Right lung (tissue), 10 donors: ENCODE measurements at places on chromosomes 4 and X. TPM values are rescaled to one million over a fixed set of nuclear protein-coding genes. Genes with fewer than 3 reads are reported as not detected.
A peak's percentile ranks its signal among the peaks of the same experiment; 100 is the strongest.

DNA sequence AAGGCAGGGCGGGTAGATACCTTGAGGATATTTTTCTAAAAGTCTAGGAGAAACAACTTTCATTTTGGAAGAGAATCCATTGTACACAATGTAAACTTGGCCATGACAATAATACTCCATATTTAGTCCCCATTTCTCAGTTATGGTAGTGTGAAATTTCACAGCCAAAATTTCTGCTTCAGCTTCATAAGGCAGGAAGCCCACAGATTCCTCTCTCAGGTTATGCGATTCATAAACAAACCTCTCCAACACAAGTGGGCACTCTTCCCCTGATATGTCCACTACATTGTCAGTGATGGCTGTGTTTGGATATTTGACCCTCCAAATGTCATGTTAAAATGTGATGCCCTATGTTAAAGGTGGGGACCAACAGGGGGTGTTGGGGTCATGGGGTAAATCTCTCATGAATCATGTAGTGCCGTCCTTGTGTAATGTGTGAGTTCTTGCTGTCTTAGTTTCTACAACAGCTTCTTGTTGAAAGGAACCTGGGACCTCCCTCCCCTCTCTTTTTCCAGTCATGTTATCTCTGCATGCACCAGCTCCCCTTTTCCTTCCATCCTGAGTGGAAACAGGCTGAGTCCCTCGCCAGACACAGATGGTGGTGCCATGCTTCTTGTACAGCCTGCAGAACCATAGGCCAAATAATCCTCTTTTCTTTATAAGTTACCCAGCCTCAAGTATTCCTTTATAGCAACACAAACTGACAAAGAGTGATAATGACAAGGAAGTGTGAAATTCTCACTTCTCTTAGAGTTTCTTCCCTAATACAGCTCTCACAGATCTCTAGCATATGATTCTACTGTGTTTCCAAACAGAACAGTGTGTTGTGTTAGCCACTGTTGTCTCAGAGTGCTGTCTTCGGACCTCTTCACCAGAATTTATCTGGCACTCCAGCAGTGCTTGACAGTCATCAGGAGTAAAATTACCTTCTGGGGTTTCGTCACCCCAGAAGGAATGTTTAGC, 598.4 kb upstream of the GNPDA2 start:
- no peak for DNase-seq

GRCh38 chr4:55553441-55554201, 6.9 kb upstream of the CLOCK start:
- DNase-seq: no peak

GRCh38 chr4:95410387-95410977, 138.3 kb downstream of the UNC5C start:
- DNase-seq: no peak

DNA sequence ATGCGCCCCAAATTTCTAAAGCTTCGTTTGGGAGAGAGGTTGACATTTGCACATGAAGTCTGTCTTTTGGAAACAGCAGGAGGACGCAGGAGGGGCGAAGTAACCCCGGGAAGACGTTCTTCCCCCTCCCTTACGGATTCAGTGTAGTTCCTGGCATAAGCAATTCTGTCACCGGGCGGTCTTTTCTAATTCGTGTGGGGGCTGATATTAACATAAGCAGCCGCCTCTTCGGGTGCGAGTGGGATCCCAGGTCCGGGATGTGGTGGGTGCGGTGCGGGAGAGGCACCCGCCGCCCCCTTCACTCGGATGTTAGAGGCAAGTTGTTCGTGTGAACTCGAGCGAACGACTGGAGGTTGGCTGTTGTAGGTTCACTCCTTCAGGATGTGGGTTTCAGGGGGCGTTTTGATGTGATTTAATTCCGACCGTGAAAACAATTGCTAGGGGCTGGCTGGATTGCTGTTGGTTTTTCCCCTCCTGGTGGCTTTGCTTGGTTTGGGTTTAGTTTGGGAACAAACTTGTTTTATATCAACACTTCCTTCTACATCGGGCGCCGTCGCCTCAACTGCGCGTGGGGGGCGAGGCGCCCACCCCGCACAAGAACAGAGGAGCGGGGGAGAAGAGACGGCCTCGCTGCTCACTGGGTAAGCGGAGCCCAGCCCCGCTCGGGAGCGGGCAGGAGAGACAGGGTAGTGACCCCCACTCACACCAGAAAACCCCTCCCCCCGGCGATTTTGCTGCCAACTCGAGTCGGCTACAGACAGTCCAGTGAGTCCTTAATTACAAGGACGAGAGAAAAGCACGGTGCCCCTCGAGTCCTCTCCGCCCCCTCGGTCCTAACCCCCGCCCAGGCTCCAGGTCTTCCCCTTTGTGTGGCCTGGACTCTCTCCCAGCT, 2.9 kb upstream of the LEF1 start:
- DNase-seq: peak; percentile 32

DNA sequence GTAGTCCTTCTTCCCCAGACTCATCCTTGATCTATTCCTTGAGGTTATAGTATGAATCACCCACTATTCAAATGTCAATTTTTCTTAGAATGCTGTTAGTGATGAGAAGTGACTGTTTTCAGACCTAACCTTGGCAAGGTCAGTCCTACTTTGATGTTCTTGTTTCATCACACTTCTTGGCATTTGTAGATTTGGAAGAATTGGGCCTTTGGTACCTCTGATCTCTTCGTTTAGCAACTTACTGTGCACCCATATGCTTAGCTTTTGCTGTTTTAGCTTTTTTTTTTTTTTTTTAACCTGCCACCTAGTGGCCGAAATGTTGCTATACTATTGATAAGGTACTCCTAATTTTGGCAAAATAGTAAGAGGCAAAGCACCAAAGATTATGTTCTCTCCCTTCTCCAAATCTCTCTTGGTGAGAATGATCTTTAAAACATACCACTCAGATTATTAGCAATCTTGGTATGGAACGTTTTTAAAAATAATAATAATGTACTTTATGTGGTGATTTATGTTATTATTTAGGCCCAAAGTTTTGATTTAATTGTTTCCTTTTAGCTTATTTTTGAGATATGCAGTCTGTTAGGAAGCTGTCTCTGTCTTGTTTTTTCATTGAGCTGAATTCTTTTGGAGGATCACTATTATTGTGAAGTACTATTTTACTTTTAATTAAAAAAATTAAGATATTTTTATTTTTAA, 16.6 kb downstream of the DCK start:
- DNase-seq: peak; percentile 29

GRCh38 chrX:40012868-40013265, 84.9 kb downstream of the BCOR start:
- peak; percentile 34 for DNase-seq

- no peak for DNase-seq
Observed at GRCh38 chr4:844752-845232, 18.9 kb upstream of the CPLX1 start.

DNA sequence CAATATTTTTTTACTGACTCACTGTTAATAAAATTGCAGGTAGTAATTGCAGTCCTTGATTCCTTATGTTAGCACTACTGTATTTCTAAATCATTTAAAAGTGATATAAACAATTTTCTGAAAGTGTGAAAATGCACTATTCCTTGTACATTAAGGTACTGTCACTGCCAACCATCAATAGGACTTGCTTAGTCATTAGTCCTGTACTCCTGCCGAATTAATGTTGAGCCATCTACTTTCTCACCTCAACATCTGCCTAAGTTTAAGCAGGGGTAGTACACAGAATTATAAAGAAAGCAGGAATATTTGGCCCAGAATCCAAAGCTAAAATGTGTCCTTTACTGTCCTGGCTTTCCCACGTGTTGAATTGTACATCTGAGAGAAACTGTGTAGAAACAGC, 87.0 kb upstream of the TRPC3 start:
- no peak for DNase-seq

GRCh38 chr4:123578276-123579029, 181.9 kb downstream of the SPRY1 start:
- DNase-seq: no peak

Gene PPARGC1A
- 3.7 TPM for polyA plus RNA-seq

- no peak for DNase-seq
Observed at GRCh38 chrX:574251-574650, 56.3 kb upstream of the SHOX start.

DNA sequence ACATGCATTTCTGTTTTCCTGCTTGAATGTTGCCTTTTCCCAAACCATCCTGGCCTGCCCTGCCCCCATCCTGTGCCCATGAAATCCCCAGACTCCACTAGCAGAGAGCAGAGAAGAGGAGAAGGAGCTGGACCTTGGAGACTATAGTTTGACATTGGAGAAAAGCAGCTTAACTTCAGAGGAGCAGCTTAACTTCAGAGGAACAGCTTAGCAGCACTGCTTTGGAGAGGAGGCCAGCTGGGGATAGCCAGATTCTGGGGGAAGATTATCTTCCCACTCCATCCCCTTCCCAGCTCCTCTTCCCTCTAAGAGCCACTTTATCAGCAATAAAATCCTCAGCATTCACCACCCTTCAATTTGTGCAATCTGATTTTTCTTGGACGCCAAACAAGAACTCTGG, 443.0 kb downstream of the PCDH10 start:
- no peak for DNase-seq

Gene IGFBP7
- polyA plus RNA-seq: 329 TPM

Gene TKTL1
- polyA plus RNA-seq: 0.28 TPM

Gene CABS1
- polyA plus RNA-seq: not detected

- DNase-seq: peak; percentile 73
Observed at GRCh38 chr4:123631786-123632692, 235.4 kb downstream of the SPRY1 start.

DNA sequence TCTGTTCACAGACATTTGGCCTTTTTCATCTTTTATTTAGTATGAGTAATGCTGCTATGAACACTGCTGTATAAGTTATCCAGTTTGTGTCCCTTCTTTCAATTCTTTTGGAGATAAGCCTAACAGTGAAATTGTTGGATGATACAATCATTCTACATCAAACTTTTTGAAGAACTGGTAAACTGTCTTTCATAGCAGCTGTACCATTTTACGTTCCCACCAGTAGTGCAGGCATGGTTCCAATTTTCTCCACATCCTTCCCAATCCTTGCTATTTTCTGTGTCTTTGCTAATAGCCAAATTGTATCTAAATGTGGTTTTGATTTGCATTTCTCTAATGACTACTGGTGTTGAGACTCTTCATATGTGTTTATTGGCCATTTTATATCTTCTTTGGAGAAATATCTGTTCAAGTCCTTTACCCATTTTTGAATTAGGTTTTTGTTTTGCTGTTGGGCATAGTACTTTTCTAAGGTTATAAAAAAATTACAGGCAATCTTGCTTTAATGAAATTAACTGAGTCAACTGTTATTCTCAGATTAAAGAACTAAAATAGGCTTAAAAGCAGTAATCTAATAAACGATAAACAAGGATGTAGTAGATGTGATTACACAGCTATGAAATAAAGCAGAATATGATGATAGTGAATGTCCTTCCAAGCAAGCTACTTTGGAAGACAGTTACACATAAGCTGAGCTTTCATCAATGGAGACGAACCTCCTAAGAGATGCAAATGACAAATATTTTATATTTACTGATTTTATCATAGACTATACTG, 57.2 kb downstream of the FBXW7 start:
- DNase-seq: no peak

GRCh38 chrX:69522052-69522451, 17.9 kb downstream of the NALF2 start:
- no peak for DNase-seq

Gene CDS1
- polyA plus RNA-seq: 20.2 TPM

Gene GASK1B
- 25.9 TPM for polyA plus RNA-seq

Gene HPGD
- polyA plus RNA-seq: 180 TPM

DNA sequence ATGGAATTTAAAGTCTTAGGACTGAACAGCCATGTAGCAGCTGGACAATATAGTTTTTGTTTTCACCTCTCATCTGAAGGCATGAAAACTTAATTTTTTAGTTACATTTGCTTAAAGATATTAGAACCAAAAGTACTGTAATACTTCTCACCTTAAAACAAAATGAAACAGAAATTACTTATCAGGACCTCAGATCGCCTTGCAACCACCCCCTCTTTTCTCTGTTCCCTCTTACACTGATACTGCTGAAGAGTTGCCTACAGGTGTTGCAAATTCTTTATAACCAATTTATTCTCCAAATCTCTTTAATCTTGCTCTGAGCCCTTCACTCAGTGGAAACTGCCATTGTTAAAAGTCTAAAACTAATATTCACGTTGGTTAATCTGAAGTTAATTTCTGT, 145.0 kb downstream of the SPCS3 start:
- no peak for DNase-seq

Gene FRYL
- 58.8 TPM for polyA plus RNA-seq

DNA sequence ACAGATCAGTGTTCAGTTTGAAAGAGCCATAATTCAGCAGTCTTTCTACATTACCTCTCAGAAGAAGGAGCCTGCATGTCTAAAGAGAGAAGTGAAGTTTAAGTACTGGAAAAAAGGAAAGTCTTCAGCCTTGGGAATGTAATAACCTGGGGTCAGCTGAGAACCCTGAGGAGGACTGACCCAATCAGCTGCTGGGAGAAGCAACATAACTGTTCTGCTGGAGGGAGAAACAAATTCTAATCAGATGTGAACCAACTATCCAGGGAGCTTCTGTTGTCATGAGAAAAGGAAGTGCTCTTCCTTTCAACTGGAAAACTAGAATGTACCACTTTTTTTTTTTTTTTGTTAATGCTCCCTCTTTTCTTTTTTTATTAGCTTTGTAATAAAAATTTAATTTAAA, 64.5 kb upstream of the PDE5A start:
- DNase-seq: no peak

Gene GPRASP1
- 18.2 TPM for polyA plus RNA-seq

Gene CD40LG
- polyA plus RNA-seq: 0.15 TPM

GRCh38 chr4:27278615-27279375, 418.2 kb downstream of the STIM2 start:
- peak; percentile 30 for DNase-seq

DNA sequence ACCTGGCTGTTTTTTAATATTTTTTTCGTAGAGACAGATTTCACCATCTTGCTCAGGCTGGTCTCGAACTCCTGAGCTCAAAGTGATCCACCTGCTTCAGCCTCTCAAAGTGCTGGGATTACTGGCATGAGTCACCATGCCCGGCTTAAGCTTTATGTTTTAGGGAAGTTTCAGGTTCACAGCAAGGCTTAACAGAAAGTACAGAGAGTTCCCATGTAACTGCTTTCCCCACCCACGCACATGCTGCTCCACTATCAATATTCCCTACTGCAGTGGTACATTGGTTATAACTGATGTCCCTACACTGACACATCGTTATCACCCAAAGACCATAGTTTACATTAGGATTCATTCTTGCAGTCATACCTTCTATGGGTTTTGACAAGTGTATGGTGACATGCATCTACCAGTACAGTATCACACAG, 62.7 kb downstream of the PRPS1 start:
- no peak for DNase-seq

Gene S100P
- polyA plus RNA-seq: 2.4 TPM

Gene KDM6A
- polyA plus RNA-seq: 49.6 TPM
